ENCODE measurements at places on chromosomes 11 and 22. TPM values are rescaled to one million over a fixed set of nuclear protein-coding genes. Genes with fewer than 3 reads are reported as not detected.

GRCh38 chr11:84906995-84907394, 720.1 kb downstream of the DLG2 start:
- no peak for DNase-seq

- no peak for DNase-seq
Observed at GRCh38 chr11:87398931-87399330, 361.2 kb downstream of the TMEM135 start.

DNA sequence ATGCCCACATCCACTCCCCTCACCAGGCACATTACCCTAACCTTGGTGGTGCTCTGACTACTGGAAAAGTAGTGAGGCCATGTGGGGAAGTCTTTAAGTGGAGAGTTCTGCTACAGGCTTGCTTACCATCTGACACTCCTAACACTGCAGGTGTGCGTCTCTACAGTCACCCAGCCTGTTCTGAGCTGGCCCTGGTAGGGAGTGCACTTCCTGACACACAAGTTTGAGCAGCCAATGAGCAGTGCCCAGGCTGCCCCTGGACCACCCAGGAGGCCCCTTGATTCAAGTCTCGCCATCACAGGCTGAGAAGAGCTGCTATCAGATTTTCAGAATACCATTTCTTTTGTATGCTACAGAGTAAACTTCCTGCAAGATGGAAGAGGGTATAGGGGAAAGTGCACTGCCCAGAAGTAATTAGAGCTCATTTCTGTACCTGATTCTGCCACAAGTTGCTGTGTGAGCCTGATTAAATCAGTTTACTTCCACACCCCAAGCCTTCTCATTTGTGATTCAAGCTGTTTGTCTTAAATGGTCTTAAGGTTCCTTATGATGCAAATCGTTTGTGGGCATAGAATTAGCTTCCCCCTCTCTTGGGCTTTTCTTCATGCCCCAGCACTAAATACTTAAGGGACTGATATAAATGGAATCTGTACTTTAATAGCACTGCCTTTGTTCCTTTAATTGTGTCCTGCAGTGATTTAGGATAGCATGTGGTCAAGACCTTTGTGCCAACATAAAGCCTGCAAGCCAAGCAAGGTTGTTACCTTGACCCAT, 22.2 kb downstream of the OPCML start:
- DNase-seq, result peak; percentile 75

DNA sequence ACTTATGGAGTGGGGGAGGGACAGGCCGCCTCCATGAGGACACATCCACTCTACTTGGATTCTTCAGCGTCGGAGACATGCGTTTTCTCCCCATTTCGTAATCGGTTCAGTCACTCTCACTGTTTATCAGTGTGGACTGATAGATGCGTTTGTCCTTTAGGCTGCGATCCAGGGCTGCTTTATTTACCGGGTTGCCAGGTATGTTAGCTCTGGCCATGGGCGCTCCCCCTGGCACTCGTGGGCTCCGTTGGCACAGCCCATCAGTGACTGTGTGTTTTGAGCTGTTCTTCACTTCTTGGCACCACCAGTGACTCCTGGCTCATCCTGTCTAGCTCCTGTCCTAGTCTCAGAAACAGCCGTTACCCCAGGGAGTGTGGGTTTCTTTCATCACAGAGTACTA, 1203.3 kb downstream of the BRD1 start:
- no peak for DNase-seq

DNA sequence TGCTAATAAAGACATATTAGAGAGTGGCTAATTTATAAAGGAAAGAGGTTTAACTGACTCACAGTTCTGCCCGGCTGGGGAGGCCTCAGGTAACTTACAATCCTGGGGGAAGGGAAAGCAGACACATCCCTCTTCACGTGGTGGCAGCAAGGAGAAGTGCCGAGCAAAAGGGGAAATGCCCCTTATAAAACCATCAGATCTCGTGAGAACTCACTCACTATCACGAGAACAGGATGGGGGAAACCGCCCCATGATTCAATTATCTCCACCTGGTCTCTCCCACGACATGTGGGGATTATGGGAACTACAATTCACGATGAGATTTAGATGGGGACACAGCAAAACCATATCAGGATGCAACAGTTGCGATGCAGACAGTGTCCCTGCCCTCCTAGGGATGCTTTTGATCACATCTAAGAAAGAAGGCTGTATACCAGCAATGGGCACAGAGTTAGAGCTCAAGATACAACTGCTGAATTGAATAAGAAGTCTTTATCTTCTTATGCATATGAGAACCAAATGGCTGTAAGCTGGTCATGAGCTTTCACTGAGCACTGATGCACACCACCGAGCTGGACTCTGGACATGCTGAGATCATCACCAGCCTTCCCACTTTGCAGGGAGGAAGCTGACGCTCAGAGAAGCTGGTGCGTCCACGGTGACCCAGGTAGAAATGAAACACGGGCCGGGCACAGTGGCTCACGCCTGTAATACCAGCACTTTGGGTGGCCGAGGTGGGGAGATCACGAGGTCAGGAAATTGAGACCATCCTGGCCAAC, 255.2 kb downstream of the MN1 start:
- no peak for DNase-seq

- DNase-seq, result no peak
Observed at GRCh38 chr22:38674888-38675287, 6.9 kb upstream of the TOMM22 start.

- DNase-seq, result no peak
Observed at GRCh38 chr11:33713151-33713855, 12.7 kb upstream of the C11orf91 start.

DNA sequence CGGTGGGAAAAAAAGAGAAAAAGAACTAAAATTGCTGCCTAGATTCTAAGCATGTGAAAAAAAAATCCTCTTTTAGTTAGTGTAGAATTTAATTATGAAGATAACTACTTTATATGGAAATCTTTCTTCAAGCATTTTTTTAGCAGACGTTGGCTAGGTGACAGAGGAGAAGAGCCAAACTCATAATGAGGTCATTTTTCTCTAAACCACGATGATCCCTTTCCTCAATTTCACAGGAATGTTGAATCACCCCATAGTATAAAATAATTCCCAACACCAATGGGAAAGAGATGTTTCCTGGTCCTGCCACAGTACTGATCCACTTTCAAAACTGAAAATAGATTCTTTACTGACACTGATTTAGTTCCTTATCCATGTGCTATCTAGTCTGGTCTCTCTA, 319.8 kb downstream of the DLG2 start:
- no peak for DNase-seq

DNA sequence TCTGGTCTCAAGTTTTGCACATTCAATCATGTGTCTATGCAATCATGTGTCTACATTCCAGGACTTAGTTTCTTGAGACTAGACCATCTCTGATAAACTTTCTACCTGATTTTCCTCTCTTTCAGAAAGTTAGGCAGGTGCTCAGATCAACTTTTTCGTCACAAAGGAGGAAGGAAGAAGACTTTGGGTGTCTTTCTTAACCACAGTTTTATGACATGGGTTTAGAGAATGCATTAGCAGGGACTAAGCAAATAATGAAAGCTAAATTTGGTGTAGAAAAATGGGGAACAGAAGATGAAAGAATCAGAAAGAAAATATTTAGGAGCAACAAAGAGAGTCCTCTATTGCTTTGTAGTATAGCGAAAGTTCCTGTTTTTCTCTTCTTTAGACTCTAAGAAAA, 7.7 kb upstream of the GLYATL1B start:
- DNase-seq, result no peak

The OSBP2 gene
- polyA plus RNA-seq, result 1.7 TPM

The MAPK8IP2 gene
- 0.15 TPM for polyA plus RNA-seq

The OR5A1 gene
- 0.21 TPM for polyA plus RNA-seq

The RAB3IL1 gene
- polyA plus RNA-seq, result 3.9 TPM

The PLEKHB1 gene
- 25.8 TPM for polyA plus RNA-seq

The RFPL2 gene
- polyA plus RNA-seq, result 0.40 TPM

The CCDC179 gene
- polyA plus RNA-seq, result not detected
